Naive thymus-derived CD8-positive, alpha-beta T cell (primary cell): ENCODE measurements at places on chromosomes 5 and 9.

DNA sequence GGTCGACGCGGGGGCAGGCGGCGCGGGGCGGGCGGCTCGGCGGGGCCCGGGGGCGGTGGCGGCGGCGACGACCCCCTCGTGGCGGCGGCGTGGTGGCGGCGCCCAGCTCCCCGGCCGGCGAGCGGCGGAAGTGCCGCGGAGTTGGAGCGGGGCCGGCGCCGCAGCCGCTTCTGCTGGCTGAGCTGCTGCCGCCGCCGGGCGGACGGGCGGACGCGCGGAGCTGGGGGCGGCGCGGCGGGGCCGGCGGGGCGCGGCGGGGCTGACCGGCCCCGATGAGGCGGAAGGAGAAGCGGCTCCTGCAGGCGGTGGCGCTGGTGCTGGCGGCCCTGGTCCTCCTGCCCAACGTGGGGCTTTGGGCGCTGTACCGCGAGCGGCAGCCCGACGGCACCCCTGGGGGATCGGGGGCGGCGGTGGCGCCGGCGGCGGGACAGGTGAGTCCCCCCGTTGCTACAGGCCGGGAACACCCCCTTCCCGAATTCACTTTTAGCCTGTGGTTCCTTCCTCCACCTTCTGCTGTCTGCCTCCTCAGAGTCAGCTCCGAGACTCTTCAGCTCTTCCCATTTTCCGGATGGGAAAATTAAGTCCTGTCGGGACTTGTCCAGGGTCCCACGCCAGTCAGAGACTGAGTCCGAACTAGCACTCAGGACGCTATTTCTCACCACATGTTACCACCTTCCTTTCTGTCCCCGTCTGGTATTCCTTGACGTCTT, at the start of gene GALNT10:
GALNT10 (plus strand) TSS at position 139 of the 710 bp plus-strand sequence; CDS start at position 273, 134 bp downstream.
- H3K27ac ChIP-seq, result peak within 1 kb of the TSS; percentile 95
- peak within 1 kb of the TSS; percentile 85 for H3K4me3 ChIP-seq

- DNase-seq, result peak; percentile 58
- H3K27me3 ChIP-seq, result no peaks in the 10 kb centered on the region
- H3K36me3 ChIP-seq, result peaks cover 99% of the 10 kb centered on the region
- H3K27ac ChIP-seq, result peak overlapping the region; percentile 94
- peak overlapping the region; percentile 0 for H3K4me3 ChIP-seq
- peaks cover 36% of the 10 kb centered on the region for H3K4me1 ChIP-seq
Observed at GRCh38 chr5:170254056-170254455, 21.3 kb downstream of the C5orf58 start.

DNA sequence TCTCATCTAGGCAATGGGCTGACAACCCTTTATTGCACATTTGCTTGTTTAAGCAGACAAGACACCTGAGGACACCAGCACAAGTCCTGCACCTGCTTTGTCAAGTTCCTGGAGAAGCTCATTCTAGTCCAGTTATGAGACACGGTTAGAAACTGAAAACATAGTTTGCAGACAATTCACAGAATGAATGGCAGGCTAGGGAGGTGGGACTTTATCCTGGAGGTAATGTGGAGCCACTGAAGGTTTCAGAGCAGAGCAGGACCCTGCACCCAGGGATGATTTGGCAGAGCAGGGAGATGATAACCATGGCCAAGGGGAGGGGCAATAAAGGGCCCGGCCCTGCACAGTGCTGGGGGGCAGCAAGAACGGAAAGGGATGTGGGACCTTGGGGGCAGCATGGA, 50.7 kb upstream of the SLC25A51 start:
- no peak overlapping the region for H3K27ac ChIP-seq
- no peaks in the 10 kb centered on the region for H3K4me1 ChIP-seq
- no peaks in the 10 kb centered on the region for H3K27me3 ChIP-seq
- H3K4me3 ChIP-seq, result no peak overlapping the region
- DNase-seq, result no peak
- H3K36me3 ChIP-seq, result no peaks in the 10 kb centered on the region

DNA sequence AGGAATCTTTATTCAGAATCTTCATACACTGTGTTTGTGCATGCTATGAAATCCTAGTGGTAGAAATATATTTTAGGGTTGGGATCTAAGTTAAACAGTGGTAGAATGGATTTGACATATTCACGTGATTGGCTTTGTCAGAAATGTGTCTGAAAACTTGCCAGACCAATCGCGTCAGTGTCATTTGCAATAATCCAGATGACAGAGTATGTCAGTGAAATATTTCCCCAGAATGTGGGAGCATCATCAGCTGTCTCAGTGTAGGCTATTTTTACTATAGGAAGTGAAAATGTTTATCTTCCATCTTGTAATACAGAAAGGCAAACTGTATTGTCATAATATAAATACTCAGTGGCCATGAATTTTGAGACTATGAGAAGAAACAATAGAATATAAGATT, 220.6 kb upstream of the EDIL3 start:
- H3K4me1 ChIP-seq, result no peaks in the 10 kb centered on the region
- no peaks in the 10 kb centered on the region for H3K27me3 ChIP-seq
- DNase-seq, result no peak
- H3K36me3 ChIP-seq, result no peaks in the 10 kb centered on the region
- no peak overlapping the region for H3K27ac ChIP-seq
- H3K4me3 ChIP-seq, result no peak overlapping the region

GRCh38 chr9:121974421-121974820, 118.7 kb downstream of the TTLL11 start:
- no peaks in the 10 kb centered on the region for H3K27me3 ChIP-seq
- no peak overlapping the region for H3K4me3 ChIP-seq
- H3K36me3 ChIP-seq, result peaks cover 9% of the 10 kb centered on the region
- no peak for DNase-seq
- no peak overlapping the region for H3K27ac ChIP-seq

DNA sequence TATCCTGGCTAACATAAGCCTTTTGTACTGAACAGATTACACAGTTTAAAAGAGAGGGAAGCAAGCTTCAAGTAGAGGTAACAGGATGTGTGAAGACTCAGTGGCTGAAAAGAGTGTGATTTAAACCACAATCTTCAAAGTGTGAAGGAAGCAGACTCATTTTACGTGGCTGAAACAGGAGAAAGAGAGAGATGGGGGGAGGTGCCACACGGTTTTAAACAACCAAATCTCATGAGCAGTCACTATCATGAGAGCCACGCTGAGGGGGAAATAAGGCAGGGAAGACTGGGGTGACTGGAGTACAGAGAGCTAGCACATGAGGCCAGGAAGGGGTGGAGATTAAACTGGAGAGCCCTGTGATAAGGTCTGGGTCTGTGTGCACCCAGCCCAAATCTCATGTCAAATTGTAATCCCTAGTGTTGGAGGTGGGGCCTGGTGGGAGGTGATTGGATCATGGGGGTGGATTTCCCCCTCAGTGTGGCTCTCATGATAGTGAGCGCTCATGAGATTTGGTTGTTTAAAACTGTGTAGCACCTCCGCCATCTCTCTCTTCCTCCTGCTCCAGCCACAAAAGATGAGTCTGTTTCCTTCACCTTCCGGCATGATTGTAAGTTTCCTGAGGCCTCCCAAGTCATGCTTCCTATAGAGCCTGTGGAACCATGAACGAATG, 318.6 kb upstream of the CD180 start:
- H3K4me3 ChIP-seq, result peak overlapping the region; percentile 36
- peaks cover 54% of the 10 kb centered on the region for H3K4me1 ChIP-seq
- H3K27ac ChIP-seq, result peak overlapping the region; percentile 72
- no peak for DNase-seq
- H3K27me3 ChIP-seq, result no peaks in the 10 kb centered on the region
- H3K36me3 ChIP-seq, result no peaks in the 10 kb centered on the region

- peaks cover 12% of the 10 kb centered on the region for H3K4me1 ChIP-seq
- peak overlapping the region; percentile 43 for H3K27ac ChIP-seq
- no peak for DNase-seq
- no peaks in the 10 kb centered on the region for H3K36me3 ChIP-seq
Observed at GRCh38 chr5:96905864-96906263, 29.6 kb downstream of the ERAP2 start.

- H3K36me3 ChIP-seq, result no peaks in the 10 kb centered on the region
- no peaks in the 10 kb centered on the region for H3K27me3 ChIP-seq
- H3K4me3 ChIP-seq, result no peak overlapping the region
Observed at GRCh38 chr9:17878810-17879370, 300.0 kb downstream of the SH3GL2 start.

GRCh38 chr9:75683591-75683990, 206.9 kb upstream of the PCSK5 start:
- no peak overlapping the region for H3K27ac ChIP-seq
- no peak for DNase-seq
- no peaks in the 10 kb centered on the region for H3K4me1 ChIP-seq
- peaks cover 1% of the 10 kb centered on the region for H3K27me3 ChIP-seq
- H3K36me3 ChIP-seq, result no peaks in the 10 kb centered on the region

GRCh38 chr9:111034898-111035539, 3.3 kb downstream of the LPAR1 start:
- H3K27me3 ChIP-seq, result peaks cover 52% of the 10 kb centered on the region
- H3K4me3 ChIP-seq, result no peak overlapping the region
- peaks cover 13% of the 10 kb centered on the region for H3K4me1 ChIP-seq
- H3K27ac ChIP-seq, result no peak overlapping the region
- no peak for DNase-seq

DNA sequence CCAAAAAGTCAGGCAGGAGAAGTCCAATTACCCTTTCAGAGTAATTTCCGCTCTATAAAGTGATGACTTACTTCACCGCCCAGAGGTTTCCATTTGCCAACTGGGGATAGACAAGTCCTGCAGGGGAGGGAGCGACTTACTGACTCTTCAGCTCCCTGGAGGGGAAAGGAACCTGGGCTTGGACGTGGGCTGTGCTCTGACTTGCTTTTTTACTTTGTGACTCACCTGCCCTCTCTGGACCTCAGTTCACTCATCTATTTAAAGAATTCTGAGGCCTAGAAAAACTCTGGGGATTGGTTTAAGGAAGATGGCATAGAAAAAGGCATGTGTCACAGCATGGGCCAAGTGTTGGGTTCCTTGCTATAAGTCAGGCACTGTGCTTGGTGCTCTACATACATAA, 180.4 kb upstream of the TRIM32 start:
- H3K27ac ChIP-seq, result no peak overlapping the region
- no peak overlapping the region for H3K4me3 ChIP-seq
- peaks cover 4% of the 10 kb centered on the region for H3K4me1 ChIP-seq
- DNase-seq, result no peak

GRCh38 chr9:38089387-38090165, 20.5 kb upstream of the SHB start:
- no peak for DNase-seq
- H3K36me3 ChIP-seq, result no peaks in the 10 kb centered on the region
- H3K4me3 ChIP-seq, result no peak overlapping the region
- H3K27me3 ChIP-seq, result peaks cover 8% of the 10 kb centered on the region
- peaks cover 2% of the 10 kb centered on the region for H3K4me1 ChIP-seq
- H3K27ac ChIP-seq, result no peak overlapping the region

DNA sequence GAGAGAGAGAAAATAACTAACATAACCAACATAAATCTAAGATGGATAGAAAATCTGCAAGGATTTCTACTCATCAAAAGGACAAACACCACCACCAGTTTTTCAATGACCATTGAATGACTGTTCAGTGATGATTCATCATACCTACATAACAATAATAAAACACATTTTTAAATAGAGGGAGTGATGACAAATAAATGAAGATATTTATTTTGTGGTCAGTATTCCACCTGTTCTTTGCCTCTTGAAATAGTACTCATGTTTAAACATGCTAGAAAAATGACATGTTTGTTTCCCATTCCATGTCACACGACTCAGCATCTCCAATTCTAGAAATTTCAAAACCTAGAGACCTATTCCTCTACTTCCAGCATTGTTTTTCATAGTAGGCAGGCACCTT, 34.6 kb upstream of the ADAMTS16 start:
- H3K36me3 ChIP-seq, result no peaks in the 10 kb centered on the region
- no peak overlapping the region for H3K4me3 ChIP-seq
- no peak for DNase-seq

- DNase-seq, result peak; percentile 30
- peak overlapping the region; percentile 89 for H3K4me3 ChIP-seq
- H3K27me3 ChIP-seq, result peaks cover 51% of the 10 kb centered on the region
- no peaks in the 10 kb centered on the region for H3K36me3 ChIP-seq
- H3K27ac ChIP-seq, result no peak overlapping the region
- H3K4me1 ChIP-seq, result peaks cover 16% of the 10 kb centered on the region
Observed at GRCh38 chr9:14322211-14323082, 8.5 kb upstream of the NFIB start.

GRCh38 chr5:168779333-168779732, 200.2 kb upstream of the PANK3 start:
- no peak for DNase-seq
- H3K27me3 ChIP-seq, result peaks cover 4% of the 10 kb centered on the region
- H3K4me1 ChIP-seq, result no peaks in the 10 kb centered on the region
- H3K36me3 ChIP-seq, result no peaks in the 10 kb centered on the region

DNA sequence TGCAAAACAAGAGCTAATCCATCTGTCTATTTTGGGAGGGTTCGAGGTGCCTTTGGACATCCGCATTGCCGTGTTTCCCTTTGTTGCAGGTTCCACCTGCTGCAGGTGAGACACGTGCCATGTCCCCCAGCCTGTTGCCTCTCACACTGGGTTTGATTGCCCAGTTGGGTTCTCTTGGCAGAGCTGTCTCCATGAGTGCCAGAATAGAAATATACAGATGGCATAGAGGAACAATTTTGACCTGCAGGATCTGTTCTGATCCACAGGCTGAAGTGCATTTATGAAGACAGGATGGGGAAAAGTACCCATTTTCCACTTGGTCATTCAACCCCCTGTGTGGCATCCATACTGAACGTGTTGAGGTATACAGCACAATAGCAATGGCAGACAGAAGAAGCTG, 178.1 kb downstream of the SGCD start:
- H3K36me3 ChIP-seq, result no peaks in the 10 kb centered on the region
- no peak for DNase-seq
- no peak overlapping the region for H3K4me3 ChIP-seq
- H3K27ac ChIP-seq, result no peak overlapping the region

- no peak overlapping the region for H3K4me3 ChIP-seq
- DNase-seq, result no peak
- no peak overlapping the region for H3K27ac ChIP-seq
- no peaks in the 10 kb centered on the region for H3K4me1 ChIP-seq
Observed at GRCh38 chr9:13189362-13189761, 90.1 kb downstream of the MPDZ start.

DNA sequence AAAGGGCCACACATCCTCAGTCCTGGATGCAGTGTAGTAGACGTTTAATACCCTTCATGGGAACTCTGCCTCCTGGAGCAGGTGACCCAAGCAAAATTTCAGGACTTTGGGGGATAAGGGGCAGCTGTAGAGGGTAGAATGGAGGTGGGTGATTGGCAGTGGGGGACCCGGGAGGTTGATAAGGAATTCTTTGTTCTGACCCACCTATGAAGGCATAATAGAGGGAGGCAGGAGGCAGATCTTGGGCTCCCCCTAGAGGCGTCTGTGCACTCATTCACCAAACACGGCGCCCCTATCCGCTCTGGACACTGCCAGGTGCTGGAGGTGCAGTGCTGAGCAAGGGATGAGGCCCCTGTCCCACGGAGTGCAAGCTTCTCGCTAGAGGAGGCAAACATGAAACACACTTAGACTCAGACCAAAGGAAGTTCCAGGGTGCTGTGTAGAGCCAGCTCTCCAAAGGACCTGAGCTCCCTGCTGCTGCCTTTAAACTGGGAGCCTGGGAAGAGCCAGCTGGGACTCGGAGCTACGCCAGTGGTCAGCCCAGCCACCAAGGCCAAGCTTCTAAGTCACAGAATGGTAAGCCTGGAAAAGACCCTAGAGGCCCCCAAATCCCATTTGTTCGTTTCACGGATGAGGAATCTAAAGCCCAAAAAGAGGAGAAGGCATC, 7.7 kb downstream of the IL17B start:
- peaks cover 5% of the 10 kb centered on the region for H3K36me3 ChIP-seq
- H3K27me3 ChIP-seq, result no peaks in the 10 kb centered on the region
- no peak overlapping the region for H3K4me3 ChIP-seq
- H3K27ac ChIP-seq, result peak overlapping the region; percentile 5
- peak; percentile 71 for DNase-seq
- H3K4me1 ChIP-seq, result peaks cover 7% of the 10 kb centered on the region

- peaks cover 4% of the 10 kb centered on the region for H3K36me3 ChIP-seq
- no peak overlapping the region for H3K27ac ChIP-seq
- no peak for DNase-seq
- H3K4me3 ChIP-seq, result no peak overlapping the region
Observed at GRCh38 chr5:72687288-72687687, 129.2 kb upstream of the TNPO1 start.
